NCI-H460 (cell line): ENCODE measurements at places on chromosomes 7 and 10.

GRCh38 chr10:130300608-130301020 lies 164.4 kb downstream of the GLRX3 start:
- no peak for DNase-seq

DNA sequence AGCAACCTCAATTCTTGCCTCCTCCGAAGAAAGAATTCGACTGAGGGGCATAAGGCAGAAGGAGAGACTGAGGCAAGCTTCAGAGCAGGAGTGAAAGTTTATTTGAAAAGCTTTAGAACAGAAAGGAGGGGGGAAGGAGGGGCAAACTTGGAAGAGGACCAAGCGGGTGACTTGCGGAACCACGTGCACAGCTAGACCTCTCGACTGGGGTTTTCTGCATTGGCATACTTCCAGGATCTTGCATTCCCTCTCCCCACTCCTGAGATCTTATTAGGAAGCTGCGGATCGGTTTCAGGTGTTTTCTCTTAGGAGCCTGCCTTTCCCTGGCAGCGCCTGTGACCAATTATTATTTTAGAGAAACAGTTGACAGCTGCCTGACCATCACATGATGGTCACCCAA lies 20.3 kb upstream of the CPXM2 start:
- no peak for DNase-seq

DNA sequence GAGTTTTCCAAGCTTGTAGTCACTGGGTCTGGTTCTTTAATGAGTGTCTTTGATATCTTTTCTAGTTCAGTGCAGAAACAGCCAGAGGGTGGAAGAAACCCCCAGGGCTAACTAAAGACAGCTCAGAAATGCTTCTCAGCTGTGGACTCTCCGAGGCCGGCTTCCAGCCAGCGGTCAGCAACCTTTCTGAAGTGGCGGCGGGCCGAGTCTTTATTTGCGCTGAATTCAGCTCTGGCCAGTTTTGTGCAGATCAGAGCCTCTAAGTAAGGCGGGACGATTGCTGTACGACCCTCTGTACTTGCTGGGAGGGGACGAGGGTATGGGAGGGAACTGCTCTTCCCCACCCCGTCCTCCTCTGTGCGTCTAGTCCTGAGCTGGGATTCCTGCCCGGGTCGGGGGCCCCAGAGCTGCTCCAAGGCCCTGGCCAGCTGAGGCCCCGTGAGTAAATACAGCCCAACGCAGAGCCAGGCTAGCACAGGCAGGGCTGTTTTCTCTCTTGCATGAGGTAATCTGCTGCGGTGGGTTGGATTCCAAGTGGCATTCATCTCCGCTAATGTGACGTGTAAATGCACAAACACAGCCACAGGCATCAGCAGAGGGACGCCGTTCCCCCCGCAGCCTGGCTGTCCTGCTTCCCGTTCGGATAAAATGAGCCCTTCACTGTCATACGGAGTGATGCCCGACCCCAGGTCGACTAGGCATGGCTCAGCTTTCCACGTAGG lies 159.8 kb downstream of the PIP4K2A start:
- no peak for DNase-seq

GRCh38 chr10:102596506-102596971 lies 47.7 kb upstream of the TRIM8 start:
- peak; percentile 20 for DNase-seq

GRCh38 chr7:122709930-122710646 lies 7.4 kb upstream of the RNF148 start:
- DNase-seq = no peak

DNA sequence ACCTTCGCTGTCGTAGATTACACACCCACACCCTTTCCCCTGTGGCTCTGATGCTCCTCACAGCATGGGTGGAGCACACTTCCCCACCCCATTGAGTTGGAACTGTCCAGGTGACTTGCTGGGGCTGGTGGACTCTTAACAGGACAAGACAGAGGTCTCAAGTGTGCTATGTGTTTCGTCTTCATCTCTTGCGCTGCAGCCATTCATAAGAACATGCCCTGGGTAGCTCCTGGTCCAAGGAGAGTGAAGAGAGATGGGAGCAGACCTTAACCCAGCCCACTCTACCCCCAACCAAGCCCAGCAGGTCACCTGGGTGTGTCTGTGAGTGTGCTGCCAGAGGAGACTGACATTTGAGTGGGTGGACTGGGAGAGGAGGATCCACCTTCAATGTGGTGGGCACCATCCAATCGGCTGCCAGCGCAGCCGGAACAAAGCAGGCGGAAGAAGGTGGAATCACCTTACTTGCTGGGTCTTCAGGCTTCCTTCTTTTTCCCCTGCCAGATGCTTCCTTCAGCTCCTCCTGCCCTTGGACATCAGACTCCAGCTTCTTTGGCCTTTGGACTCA lies 112.4 kb downstream of the HTR5A start:
- DNase-seq = no peak

DNA sequence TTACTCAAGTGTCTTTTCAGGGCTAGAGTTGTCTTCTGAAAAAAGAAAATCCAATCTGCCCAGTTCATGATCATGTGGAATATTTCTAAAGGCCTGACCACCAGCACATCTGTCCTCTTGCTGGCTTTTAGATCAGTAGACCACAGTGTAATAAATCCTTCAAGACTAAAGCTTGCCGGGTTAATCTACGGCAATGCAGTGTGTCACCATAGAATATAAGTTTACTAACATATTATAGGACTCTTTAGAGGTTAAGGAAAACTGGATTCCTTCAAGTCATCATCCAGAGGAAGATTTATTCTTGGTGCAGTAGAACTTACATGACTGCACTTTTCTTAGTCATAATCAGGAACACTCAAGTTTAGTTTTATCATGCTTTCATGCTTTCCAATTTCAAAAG lies 349.5 kb downstream of the SEMA3D start:
- no peak for DNase-seq

DNA sequence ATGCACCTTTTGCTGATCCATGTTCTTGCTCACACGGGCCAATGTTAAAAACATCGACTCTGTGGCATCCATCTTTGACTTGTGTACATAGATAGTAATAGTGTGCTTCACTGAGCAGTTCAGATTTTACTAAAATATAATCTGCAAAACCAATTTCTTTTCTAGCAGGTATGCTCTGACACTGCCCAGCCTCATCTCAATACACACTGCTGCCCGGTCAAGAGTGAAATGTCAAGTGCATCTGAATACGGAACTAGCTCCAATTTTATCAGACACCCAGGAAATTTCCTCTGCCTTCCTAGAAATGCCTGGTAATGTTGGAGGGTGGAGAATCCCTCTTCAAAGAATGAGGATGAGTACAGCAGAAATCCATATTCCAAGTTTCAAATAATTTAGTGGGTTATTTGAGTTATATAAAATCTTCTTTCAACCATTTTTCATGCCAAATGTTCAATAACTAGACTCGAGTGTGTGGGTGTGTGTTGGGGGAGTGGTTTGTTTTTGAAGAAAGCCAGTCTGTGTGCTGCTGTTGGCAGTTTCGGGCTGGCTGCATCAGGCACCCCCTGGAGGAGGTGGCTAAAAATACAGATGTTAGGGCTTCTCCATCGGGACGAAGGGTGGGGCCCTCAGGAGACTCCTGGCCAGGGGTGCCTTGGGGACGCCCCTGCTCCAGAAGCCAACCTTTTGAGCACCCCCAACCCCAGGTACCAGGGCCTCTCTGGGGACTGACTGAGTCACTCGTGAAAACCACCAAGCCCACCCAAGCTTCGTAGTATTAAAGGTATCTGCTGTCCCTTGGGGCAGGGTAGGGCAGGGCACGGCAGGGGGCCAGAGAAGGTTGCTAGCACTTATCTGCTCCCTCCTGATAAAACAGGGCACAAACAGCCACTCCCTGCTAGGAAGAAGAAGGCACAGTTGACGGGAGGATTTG lies 15.4 kb downstream of the CTBP2 start:
- DNase-seq = no peak

DNA sequence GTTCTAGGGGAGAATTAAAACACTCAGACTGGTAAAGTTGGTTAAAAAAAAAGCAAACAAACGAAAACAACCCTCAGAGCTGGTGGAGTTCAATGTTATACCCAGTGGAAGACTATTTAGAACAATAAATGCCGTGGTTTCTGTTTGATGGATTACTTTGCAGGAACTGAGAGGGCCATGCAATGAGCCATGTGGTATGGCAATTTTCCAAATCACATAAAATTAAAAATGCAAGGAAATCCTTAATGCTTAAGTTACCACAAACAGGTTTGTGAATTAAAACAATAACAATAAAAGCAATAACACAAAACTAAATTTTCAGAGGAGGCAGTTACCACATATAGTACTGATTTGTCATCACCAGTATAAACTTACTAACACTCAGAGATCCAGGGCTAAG lies 96.9 kb downstream of the RTKN2 start:
- no peak for DNase-seq
